CD4-positive, alpha-beta T cell treated with Interferon alpha-2 for 1 hour (primary cell): ENCODE measurements at places on chromosomes 13 and 19.

DNA sequence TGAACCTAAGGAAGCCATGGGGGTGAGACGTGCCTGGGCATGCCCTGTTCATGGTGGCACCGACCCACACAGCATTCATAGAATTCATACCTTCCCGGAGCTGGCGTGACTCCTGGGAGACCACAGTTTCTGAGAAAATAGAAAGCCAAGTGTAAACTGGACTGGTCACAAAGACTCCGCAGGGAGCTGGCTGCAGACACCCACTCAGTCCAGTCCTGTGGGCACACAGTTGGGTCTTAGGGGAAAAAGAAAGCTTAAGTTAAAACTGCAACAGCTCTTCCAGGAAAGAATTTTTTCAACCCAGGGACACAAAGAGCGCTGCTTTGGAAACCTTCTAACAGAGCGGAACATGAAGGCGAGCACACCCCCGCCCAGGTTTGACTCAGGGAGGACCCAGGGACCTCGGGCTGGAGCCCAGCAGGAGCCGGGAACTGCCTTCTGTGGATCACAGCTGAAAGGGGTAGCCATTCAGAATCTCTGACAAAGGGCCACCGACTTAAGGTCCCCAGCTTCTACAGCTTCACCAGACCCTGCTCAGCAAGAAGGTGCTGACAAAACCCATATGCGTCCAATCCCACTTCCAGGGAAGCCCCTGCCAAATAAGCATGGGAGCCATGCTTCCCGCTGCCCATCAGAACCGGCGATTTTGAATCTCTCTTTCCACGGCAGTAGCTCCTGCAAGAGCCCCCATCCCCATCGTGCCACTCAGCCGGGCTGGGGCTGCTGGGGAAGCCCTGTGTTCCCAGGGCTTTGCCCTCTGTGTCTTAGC is 183.7 kb downstream of the COL4A1 start:
- no peak for DNase-seq

DNA sequence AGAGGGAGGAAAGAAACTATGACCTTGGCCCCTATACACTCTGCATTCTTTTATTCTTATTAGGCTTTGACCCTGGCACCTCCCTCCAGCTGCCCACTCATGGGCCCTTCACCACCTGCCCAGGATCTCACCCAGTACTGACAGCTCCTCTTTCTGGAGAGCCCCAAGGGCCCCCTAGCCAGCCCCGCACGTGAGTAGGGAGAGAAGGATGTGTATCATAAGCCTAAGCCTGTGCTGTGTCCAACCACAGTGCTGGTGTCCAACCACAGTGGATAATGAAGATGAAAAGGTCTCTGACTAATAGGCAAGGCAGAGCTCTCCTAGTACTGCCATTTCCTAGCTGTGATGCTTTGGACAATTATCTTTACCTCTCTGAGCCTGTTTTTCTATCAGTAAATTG is 4.2 kb downstream of the DMRTC2 start:
- DNase-seq, result no peak

GRCh38 chr19:7677669-7678311 is 900 bp downstream of the MCEMP1 start:
- no peak for DNase-seq

GRCh38 chr13:30276178-30276577 is 31.2 kb downstream of the KATNAL1 start:
- no peak for DNase-seq

DNA sequence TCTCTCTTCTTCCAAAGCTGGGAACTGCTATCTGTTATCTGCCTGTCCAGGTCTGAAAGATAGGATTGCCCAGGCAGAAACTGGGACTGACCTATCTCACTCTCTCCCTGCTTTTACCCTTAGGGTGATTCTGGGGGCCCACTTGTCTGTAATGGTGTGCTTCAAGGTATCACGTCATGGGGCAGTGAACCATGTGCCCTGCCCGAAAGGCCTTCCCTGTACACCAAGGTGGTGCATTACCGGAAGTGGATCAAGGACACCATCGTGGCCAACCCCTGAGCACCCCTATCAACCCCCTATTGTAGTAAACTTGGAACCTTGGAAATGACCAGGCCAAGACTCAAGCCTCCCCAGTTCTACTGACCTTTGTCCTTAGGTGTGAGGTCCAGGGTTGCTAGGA is 5.1 kb downstream of the KLK3 start:
- DNase-seq, result no peak
